Left ventricle myocardium inferior (tissue), 1 donor: ENCODE measurements at places on chromosomes 2 and 18.
A peak's percentile ranks its signal among the peaks of the same experiment; 100 is the strongest.

GRCh38 chr2:212539072-212539880 is 674 bp upstream of the ERBB4 start:
- peak; percentile 64 for DNase-seq

- no peak for DNase-seq
Measured at GRCh38 chr18:69898241-69898861, 49.3 kb downstream of the CD226 start.

GRCh38 chr2:28981620-28982376 is 700 bp downstream of the TOGARAM2 start:
- peak; percentile 28 for DNase-seq

GRCh38 chr2:118971245-118972122 is 29.5 kb downstream of the MARCO start:
- no peak for DNase-seq

- peak; percentile 73 for DNase-seq
Measured at GRCh38 chr2:100984892-100985307, 17.2 kb upstream of the RPL31 start.

DNA sequence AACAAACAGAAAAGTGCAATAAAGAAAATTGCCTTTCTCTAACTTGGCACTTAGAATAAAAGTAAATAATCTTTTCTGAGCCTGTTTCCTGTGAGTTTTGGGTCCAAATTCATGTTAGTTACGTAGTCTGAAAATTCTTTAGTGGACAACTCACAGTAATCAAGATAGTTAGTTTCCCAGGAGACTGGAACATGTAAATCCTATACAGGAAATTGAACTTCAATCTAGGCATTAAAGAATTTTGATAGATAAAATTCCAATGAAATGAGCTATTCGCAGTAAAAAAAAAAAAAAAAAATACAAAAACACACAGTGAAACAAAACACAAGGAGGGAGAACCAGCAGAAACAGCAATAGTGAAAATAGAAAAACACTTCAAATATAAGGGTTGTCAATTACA is 83.8 kb upstream of the REG3G start:
- no peak for DNase-seq

DNA sequence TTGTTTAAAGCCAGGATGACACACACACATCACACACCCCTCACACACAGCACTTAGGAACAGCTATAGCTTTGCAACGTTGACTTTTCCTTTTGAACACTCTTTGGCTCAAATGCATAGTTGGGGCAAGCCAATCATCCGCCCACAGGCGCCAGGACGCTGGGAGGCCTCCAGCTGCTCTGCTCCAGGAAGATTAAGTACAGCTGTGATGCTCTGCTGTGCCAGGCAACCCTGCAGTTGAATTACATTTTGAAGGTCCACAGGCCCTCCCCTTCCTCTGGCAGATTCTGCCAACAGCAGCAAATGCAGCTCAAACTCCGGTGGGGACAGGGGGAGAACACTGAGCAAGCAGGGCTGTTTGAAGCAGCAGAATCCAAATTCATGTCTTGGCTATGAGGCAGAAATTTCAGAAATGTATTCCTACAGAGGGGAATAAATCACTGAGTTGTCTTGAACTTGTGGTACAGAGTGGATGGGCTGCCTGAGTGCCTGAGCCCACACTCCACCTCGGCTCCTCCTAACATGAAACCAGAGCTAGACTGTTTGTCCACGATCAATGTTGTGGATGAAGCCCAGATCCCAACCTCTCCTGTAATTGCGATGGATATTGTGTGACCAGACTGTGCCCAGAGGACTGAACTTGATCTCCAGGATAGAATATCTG is 86.5 kb upstream of the PPP1CB start:
- peak; percentile 83 for DNase-seq

DNA sequence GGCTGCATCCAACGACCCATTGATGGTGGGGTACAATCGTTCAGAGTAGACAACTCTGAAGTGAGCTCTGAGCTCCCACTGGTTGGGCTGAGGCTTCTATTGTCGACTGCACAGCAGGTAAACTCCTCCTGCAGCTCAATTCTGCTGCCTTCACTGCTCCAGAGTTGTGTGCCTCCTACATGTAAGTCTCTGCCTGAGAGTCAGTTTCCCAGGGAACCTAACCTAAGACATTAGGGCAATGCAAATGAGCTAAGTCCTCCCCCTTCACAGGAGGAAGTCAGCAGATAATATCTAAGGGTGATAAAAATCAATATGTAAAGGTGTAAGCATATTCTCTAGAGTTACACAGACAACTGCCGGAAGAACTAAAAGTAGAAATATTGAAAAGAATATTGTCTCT is 22.5 kb upstream of the ACYP2 start:
- DNase-seq, result no peak

GRCh38 chr2:231671270-231672050 is 36.9 kb upstream of the PTMA start:
- no peak for DNase-seq

DNA sequence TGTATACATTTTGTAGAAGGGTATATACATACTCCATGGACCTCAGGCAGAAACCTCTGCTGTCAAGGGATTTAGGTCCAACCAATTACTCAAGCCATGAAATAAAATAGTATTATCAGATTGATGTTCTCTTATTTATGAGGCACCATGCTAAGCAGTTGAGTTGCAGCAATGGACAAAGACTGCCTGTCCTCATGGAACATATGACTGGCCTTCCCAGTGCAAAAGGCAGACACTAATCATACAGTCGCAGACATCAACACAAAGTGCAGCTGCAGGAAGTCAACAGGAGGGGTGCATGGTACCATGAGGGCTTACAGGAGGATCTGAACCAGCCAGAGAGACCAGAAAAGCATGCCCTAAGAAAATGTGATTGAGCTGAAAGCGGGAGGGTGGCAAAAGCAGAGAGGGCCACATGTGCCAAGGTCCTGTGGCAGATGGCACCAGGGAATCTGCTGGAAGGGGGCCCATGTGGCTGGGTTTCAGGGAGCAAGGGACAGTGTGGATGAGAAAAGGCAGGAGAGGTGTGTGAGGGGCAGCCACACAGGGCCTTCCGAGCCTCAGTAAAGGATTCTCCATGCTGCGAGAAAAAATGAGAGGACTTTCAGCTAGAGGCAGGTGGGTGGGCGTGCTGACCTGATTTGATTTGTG is 61.4 kb upstream of the RNF152 start:
- no peak for DNase-seq

- DNase-seq, result no peak
Measured at GRCh38 chr2:206311026-206311425, 36.6 kb downstream of the ZDBF2 start.

DNA sequence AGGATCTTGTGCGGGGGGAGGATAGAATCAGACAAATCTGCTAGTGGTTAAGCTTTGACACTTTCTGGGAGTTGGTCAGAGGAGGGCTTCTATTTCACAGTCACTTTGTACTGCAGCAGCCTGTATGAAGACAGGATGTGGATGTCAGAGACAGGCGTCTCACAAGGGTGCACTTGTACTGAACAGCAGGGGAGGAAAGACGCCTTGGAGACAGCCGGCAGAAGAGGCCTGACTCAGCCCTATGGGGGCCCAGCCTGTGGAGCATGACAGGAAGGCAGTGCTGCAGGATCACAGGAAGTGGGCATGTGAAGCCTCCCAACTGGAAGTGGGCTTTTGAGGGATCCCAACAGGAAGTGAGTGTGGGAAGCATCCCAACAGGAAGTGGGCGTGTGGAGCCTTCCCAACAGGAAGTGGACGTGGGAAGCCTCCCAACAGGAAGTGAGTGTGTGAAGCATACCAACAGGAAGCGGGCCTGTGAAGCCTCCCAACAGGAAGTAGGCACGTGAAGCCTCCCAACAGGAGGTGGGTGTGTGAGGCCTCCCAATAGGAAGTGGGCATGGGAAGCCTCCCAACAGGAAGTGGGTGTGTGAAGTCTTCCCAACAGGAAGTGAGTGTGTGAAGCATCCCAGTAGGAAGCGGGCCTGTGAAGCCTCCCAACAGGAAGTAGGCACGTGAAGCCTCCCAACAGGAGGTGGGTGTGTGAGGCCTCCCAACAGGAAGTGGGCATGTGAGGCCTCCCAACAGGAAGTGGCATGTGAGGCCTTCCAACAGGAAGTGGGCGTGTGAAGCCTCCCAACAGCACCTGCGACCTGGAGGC is 212.3 kb downstream of the SNTG2 start:
- peak; percentile 16 for DNase-seq

- no peak for DNase-seq
Measured at GRCh38 chr2:104046466-104046865, 807.4 kb upstream of the POU3F3 start.

GRCh38 chr2:111139637-111140317 is 19.1 kb downstream of the BCL2L11 start:
- DNase-seq, result no peak

DNA sequence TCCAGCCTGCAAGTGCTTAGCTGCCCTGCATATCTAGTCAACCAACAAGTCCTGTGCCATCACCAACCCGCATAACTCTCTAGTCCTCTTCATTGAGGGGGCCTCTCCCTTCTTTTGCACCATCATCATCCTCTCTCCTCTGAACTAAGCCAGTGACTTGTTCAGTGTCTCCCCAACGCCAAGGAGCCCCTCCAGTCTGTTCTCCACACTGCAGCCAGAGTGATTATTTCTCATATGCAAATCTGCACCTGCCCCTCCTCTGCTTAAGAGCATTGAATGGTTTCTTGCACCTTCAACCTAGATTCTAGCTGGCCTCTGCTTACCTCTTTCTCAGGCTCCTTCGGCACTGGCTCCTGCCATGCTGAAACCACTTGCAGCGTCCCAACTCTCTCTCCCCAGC is 141.8 kb downstream of the FAM161A start:
- no peak for DNase-seq

DNA sequence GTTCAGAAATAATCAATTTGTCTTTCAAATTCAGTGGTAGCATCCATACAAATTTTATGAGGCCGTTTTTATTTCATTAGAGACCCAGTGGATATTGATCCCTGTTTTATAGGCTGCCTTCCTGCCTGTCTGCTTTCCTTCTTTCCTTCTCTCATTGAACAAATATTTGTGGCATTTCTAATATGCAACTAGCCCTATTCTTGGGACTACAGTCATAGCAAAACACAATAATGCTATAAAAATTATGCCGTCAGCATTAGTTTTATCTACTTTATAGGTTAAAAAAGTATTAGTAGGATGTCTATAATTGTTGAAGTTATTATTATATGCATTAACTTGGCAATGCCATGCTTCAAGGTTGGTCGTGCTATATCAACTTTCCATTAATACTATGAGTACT is 2037.8 kb upstream of the LRRTM1 start:
- DNase-seq, result no peak

DNA sequence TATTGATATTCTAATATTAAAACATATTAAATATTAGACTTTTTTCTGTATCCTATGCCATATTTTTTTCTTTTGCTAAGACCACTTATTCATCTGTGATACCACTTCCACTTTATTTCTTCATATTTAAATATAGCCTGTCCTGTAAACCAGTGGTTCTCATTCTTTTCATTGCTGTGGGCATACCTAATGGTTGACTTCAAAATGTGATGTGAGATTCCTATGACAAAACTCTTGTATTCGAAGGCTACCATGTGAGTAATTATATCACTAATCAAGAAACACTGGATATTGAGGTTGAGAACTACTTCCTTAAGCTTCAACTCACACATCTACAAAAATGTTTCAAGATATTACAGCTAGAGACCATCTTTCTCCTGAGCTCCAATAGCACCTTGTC is 3.6 kb downstream of the SCRN3 start:
- no peak for DNase-seq

- no peak for DNase-seq
Measured at GRCh38 chr2:113390124-113390849, 47.2 kb upstream of the ZNG1B start.

- no peak for DNase-seq
Measured at GRCh38 chr18:48933578-48934414, 17.0 kb downstream of the SMAD7 start.

GRCh38 chr2:108031471-108031941 is 45.2 kb downstream of the SLC5A7 start:
- DNase-seq, result no peak

GRCh38 chr18:79333046-79333445 is 62.7 kb upstream of the NFATC1 start:
- no peak for DNase-seq

DNA sequence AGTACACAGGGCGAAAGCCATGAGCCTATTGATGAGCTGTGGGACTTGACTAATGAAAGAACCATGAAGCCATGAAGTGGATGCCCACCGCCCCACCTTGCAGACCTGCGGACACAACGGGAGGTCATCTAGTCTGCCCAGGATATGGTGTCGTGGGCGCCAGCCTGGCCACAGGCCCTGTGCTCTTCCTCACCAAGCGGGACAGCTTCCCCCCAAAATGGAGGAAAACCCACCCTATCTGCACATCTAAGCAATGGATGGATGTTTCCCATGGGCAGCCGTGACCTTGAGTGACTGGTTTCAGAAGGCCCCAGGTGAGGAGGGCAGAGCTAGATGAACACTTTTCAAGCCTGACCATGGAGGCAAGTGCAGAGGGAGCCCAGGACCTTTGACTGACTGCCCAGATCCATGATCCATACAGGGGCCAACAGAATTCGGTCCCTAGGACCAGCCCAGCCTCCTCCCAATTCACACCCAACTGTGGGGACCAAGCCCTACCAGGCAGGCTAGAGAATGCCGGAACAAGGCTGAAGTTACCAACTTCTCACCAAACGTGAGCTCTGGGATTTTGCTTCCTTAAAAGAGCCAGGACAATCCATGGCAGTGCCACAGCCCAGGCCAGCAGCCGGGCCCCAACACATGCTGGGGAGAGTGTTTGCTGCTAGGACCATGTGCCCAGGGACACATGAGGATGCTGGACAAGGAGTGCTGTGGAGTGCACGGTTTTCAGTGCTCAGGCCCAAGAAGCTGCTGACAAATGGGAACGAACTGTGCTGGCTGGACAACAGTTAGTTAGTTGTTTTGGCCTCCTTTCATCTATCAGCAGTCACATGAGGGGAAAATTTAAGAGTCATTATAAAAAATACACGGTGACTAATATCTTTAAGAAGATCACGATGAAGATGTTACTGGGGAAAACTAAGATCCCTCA is 249.4 kb downstream of the HDAC4 start:
- DNase-seq, result peak; percentile 15

- DNase-seq, result no peak
Measured at GRCh38 chr2:13046557-13047165, 329.9 kb downstream of the TRIB2 start.
